ENCODE measurements at places on chromosomes 4 and X.
A peak's percentile ranks its signal among the peaks of the same experiment; 100 is the strongest.

GRCh38 chr4:4985844-4986243, 33.4 kb downstream of the CYTL1 start:
- no peak for DNase-seq

DNA sequence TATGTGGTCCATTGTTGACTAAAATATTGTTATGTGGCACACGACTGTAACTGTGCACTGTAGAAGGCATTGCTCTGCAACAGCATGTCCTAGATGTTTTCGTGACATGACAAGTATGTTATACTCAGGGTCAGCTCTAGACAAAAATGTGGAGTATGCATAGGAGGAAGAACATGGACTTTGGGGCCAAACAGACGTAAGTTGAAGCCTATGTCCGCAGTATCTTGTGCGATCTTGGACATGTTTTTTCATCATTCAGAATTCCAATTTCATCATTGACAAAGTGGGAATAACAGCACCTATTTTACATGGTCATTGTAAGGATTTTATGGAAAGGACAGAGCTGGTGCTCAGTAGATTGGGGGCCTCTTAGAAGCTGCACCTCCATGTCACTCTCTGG, 27.7 kb upstream of the PROM1 start:
- DNase-seq = no peak

DNA sequence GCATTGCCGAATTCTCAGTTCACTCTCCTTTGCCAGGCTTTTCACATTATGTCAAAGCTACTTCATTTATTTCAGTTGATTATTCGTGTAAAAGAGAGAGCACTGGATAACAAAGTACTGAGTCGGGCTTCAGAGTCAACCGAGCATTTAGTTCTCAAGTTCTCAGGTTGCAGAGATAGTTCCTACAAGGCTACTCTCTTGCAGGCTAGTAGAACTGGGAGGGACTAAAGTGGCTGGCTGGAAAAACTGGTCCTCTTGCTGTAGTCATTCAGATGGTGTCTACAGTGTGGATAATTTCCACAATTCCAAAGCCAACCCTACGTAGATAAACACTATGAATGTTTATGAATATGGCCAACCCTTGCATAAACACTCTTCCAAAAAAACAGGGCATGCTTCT, 4.6 kb upstream of the CCNG2 start:
- DNase-seq = no peak

- no peak for DNase-seq
Measured at GRCh38 chrX:9745417-9746115, 20.1 kb downstream of the GPR143 start.

- no peak for DNase-seq
Measured at GRCh38 chr4:184762100-184762499, 28.2 kb upstream of the CENPU start.

- DNase-seq = no peak
Measured at GRCh38 chr4:4717692-4718091, 141.8 kb upstream of the MSX1 start.

- no peak for DNase-seq
Measured at GRCh38 chr4:108533245-108533844, 87.0 kb upstream of the RPL34 start.

DNA sequence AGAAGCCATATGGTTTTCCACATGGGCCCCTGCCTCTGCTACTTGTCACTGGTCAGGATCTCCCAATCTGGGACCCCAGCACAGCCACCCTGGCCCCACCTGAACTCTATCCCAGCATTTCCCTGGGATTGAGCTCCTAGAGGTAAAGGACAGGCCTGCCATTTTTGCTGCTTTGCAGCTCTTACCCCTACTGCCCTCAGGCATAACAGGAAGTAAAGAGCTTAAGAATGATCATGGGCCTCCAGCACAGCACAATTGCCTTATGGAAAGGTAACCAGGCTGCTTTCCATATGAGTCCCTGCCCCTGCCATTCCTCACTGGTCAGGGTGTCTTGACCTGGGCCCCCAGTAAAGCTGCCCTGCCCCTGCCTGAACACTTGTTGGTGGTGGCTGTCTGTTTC, 254.9 kb upstream of the ZCCHC13 start:
- no peak for DNase-seq

DNA sequence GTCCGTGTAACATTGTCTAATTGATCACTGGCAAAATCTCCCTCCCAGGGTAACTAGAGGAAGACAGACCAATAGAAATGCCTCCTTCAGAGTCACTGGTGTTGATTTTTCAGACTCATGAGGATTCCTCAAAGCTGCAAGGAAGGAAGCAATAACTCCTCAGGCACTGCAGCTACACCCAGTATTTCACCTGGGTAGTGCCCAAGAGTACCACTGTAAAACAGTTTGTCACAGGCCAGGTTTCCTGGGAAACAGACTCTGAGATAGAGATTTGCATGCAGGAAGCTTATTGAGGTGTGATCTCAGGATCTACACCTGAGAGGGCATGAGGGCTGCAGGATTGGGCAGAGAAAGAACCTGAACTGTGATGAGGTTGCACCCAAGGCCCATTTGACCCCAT, 240.7 kb upstream of the ATP6AP2 start:
- DNase-seq = no peak

DNA sequence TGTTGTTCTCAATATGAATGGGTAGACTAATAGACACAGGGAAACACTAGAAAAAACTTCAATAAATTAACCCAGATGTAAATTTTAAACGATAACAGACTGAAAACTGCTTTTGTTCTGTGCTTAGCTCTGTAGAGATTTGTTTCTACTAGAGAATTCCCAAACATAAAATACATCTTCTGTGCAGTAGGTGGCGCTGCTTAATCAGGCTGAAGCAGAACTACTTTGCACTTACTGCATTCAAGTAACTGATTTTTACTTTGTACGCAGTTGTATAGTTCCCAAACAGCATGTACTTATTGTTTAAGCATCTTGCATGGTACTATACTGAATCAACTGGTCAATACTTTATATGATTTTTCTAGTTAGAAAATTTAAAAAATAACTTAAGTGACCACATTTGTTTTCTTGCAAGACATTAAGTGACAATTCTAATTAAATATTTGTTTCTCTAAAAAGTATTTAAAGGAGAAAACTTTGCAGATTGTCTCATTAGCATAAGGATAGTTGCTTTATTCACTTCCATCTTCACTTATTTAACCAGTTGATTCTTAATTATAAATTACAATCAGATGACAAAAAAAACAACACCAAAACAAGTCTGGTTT, 490.6 kb downstream of the IL15 start:
- DNase-seq = peak; percentile 24

DNA sequence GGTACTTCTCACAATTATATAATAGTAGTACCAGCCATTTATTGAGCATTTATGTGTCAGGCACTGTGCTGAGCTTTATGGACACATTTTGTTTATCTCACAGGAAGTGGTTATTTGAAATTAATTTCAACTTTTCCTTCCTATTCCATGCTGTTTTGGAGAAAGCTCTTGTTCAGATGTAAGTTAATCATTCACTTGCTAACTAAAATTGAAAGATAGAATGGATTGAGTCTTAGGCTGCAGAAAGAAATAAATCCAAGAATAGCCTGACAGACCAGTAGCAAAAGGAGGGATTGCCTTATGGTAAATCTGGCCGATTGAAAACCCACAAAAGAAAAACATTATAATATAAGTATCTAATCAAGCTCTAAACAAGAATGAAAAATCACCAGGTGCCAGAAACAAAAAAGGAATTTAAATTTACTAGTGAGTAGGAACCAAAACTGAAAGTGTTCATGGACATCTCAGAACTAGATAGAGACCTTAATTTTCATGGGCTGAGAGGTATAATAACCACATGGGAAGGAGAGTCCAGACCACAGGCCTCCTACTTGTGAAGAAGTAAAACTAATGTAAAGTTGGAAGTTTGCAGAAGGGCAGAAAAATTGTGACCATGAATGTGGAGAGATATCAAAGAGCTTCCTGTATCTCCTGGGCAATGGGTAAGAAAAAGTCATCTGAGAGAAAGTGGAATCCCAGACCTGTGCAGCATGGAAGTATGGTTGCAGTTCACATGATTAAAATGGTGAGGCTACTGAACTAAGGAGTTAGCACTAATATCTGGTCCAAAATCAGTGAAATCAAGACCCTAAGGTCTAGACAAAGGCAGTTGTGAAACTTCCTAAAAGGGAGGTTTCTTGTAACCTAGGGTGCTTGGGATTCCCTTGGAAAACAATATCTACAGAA, 38.0 kb downstream of the RADX start:
- DNase-seq = no peak

GRCh38 chr4:6520051-6520636, 47.7 kb upstream of the PPP2R2C start:
- no peak for DNase-seq

- DNase-seq = peak; percentile 36
Measured at GRCh38 chr4:70734168-70734954, 12.6 kb downstream of the RUFY3 start.

Measured in GM06990 (cell line).